Neural crest cell (in vitro differentiated cells): ENCODE measurements at places on chromosomes 13 and 19.

- DNase-seq, result peak; percentile 20
These were observed 1.7 kb downstream of the ELL start for GRCh38 chr19:18519962-18520847.

DNA sequence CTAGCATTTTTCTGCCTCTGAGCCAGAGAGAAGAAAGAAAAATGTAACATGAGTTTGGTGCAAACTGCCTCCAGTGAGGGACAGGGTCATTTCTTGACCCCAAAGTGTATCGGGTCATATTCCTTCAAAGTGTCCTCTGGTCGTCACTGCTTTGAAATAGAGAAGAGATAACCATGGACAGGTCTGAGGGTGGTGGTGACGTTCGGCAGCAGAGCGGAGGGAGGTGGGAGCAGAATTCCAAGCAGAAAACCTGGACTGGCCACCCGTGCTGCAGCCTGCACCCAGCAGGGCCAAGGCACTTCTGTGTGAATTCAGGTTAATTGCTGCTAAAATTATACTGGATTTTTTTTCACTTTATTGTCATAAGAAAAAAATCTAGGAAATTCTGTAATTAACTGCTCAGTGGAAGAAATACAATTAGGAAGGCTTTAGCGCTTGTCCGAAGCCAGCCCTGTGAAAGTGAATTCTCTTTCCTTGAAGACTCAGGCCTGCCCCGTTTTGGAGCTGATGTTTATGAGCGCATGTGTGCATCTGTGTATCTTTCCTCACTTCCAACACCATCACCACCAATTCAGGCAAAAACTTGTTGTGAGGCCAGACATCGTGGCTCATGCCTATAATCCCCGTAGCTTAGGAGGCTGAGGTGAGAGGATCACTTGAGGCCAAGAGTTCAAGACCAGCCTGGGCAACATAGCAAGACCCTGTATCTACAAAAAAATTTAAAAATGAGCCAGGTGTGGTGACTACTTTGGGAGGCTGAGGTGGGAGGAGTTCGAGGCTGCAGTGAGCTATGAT, 37.9 kb upstream of the UBAC2 start:
- no peak for DNase-seq

GRCh38 chr13:21849323-21849722, 178.4 kb downstream of the FGF9 start:
- DNase-seq, result no peak

GRCh38 chr19:8396563-8397203, 6.5 kb downstream of the RAB11B start:
- peak; percentile 64 for DNase-seq

DNA sequence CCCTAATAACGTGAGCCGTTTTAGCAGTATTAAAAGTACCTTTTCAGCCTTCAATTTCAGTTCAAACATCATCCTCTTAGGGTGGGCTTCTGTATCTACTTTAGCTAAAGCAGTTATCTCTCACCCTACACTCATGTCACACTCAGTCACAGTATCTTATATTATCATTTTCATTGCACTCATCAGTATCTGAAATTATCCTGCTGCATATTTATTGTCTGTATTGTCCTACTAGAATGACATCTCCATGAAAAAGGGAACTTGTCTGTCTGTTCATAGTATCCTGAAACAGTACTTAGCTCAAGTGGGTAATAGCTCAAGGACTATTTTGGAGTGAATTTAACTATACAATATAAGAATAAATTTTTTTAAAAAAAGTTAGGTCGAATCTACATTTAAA, 19.9 kb upstream of the RFC3 start:
- DNase-seq, result no peak

DNA sequence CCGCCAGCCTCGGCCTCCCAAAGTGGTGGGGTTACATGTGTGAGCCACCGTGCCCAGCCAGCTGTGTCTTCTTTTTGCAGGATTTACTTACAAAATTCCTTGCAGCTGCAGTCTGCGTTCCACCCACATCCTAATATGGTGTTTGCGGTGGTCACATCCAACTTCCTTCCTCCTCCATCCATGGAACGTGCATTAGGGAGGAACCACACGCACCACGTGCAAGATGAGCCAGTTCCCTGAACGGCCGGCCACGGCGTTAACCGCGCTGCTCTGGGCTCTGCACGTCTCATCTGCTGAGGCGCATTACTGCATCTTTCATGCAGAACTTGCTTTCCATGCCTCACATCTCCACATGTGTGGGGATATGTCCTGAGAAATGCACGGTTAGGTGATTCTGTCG, 13.0 kb upstream of the SIGLEC11 start:
- no peak for DNase-seq

DNA sequence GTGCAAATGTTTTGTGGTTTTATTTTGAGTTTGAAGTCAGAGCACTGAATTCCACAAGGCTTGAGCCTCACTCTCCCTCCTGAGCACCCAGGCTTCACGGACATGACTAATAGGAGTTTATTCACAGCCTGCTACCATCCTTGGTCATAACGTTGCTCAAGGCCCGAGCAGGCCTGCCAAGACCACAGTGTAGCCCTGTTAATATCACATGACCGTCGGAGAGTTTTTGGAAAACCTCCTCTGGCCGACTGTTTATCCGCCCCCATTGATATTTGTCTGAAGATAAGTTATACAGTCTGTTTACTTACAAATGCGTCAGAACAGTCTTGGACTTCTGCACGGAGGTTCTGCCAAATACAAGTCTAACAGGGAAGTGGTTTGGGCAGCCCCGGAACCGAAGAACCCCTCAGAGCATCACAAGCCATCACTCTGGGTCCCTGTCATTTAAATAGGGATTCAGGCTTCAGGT, 89.9 kb downstream of the COL4A2 start:
- DNase-seq, result no peak

DNA sequence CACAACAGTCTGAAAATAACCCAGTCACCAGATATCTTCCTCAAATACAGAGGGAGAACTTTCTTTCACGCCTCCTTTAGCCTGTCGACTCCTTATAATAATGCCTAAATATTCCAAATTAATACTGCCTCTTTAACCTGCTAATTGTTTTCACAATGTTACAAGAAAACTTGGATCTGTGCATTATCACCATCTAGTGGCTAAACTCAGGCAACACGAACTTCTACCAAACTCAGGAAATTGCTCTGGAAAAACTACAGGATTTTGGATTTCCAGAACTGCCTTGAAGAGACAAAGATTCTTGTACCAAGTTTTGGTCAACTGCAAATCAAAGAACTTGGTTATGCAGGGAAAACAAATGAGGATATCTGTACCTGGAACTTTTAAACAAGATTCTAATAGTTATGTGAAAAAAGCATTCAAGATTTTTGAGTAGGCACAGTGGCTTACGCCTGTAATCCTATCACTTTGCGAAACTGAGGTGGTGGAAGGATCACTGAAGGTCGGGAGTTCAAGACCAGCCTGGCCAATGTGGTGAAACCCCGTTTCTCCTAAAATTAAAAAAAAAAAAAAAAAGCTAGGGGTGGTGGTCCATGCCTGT, 10.8 kb downstream of the CLN5 start:
- no peak for DNase-seq

- no peak for DNase-seq
These were observed 29.5 kb downstream of the SLC25A15 start for GRCh38 chr13:40818926-40819325.

DNA sequence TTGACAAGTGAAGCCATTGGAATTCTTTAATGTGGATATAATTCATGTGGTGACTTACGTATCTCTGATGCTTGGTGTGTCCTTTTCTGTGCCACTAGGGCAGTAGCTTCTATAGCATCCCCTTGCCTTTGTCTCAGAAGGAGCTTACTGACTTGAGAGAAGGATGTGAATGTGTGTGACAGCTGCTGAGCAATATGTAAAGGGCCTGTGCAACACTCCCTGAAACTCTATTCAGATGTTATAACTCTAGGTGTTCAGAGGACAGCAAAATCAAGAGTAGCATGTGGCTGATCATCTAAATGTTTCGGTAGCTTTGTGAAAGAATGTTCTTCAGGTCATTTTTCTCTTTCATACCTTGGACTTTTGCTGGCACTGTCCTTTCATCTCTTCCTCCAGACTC, 189.5 kb downstream of the LMO7 start:
- DNase-seq, result no peak

- DNase-seq, result no peak
These were observed 1109.0 kb downstream of the EFNB2 start for GRCh38 chr13:105426441-105426840.

- DNase-seq, result no peak
These were observed 21.1 kb upstream of the ZSCAN18 start for GRCh38 chr19:58118979-58119733.

- DNase-seq, result peak; percentile 28
These were observed 547 bp downstream of the ABCC4 start for GRCh38 chr13:95300625-95301182.

DNA sequence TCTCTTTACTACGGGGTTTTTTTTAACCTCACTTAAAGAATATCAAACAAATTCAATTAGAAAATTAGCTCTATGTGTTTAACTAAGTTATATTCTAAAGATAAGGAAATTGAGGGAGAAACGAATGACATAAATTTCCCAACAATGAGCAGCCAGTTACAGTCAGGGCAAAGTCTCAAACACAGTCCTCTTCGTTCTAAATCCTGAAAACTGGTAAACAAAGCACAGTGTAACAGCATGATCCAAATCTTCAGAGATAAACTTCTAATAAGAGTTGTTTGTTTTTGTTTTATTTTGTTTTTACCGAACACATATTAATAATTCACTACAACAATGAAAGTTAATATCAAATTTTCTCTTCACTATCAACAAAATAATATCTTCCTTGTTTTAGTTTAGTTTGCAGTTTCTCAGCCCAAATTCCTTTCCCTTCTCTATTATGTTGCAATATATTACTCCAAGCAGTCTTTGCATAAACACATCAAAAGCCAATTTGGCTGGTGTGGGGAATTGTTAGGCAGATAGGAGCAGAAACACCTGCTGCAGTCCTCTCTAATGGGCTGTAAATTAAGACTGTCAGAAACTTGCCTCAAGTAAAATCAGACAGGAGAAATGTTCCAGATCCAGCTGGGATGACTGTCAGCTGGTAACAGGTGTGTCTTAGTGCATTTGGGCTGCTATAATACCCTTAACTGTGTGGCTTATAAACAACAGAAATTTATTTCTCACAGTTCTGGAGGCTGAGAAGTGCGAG, 106.5 kb upstream of the SGCG start:
- no peak for DNase-seq

- DNase-seq, result no peak
These were observed 16.2 kb downstream of the TMTC4 start for GRCh38 chr13:100658363-100658762.

DNA sequence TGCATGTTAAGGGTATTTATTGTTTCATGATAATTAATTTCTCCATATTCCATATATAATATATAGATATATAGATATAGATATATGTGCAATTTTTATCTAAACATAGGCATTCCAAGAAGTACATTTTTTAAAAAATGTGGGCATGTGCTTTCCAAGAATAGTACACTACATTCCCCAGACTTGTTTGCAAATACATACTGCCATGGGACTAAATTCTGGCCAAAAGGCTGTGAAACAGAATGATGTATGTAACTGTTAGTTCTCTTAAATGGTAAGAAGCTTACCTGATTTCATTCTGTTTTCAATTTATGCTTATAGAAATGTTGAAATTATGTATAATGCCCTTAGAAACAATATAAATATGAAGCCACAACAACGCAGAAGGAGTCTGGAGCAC, 503.2 kb upstream of the SPRY2 start:
- DNase-seq, result no peak

DNA sequence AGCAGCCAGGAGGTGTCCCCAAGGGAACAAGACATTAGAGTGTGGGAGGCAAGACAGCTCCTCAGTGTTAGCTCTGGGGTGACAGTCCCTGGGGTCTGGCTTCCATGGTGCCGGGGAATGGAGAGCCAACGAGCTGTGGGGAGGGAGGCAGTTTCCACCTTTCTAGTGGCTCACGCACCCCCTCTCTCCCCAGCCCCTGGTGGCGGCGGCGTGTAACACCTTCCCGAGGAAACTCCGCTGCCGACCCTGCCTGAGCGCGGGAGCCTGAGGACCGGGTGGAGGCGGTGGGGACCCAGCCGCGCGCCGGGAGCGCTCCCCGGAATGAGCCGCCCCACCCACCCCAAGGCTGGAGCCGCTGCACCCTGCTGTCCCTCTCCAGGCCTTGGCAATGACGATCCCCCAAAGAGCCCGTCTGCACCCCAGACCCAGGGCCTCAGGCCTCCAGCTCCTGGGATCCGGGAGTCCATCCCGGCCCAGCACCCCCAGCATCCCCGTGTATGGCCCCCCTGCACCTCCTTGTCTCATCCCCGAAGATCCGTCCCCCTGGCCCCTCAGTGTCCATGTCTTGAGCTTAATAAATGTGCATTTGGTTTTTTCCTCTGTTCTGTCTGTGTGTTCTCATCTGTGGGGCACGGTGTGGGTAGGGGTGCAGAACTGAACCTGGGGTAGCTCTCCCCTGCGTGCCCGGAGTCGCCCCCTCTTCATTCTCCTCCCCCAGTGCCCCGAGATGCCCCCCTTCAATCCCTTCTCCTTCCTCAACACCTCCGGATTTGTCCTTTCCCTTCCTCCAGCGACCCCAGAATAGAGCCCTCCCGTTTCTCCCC, 622 bp upstream of the FXYD5 start:
- DNase-seq, result peak; percentile 57

GRCh38 chr19:17324357-17325114, 10.1 kb downstream of the ANO8 start:
- DNase-seq, result no peak

GRCh38 chr19:47798904-47799266, 5.5 kb downstream of the TPRX1 start:
- DNase-seq, result no peak

GRCh38 chr13:34864671-34865070, 77.4 kb upstream of the NBEA start:
- DNase-seq, result no peak

DNA sequence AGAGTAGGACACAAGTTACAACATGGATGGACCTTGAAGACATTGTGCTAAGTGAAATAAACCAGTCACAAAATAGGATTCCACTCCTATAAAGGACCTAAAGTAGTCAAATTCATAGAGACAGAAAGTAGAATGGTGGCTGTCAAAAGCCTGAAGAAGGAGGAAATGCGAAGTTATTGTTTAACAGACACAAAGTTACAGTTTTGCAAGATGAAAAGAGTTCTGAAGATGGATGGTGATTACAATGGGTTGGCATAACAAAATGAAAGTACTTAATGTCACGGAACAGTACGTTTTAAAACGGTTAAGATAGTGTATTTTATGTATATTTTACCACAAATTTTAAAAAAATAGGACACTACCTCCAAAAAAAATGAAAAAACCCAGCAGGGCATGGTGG, 34.8 kb downstream of the FOXO1 start:
- no peak for DNase-seq

GRCh38 chr19:17348700-17349099, 11.3 kb downstream of the GTPBP3 start:
- DNase-seq, result no peak

DNA sequence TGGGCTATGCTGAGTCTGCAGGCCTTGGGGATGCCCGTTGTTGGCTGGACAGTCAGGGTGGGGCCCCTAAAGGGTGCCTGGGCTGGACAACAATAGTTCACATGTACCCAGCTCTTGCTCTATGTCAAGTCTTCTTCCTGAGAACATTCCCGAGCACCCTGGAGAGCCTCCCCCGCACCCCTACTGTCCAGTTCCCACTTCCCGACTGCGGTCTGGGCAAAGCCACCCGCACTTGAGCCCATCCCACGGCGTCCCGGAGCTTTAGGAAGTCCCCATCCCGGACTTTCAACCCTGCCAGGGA, 1.1 kb upstream of the MPND start:
- DNase-seq, result no peak

GRCh38 chr19:12769689-12770088, 5.7 kb downstream of the HOOK2 start:
- DNase-seq, result peak; percentile 42
